ENCODE measurements at places on chromosomes 5 and 9.

DNA sequence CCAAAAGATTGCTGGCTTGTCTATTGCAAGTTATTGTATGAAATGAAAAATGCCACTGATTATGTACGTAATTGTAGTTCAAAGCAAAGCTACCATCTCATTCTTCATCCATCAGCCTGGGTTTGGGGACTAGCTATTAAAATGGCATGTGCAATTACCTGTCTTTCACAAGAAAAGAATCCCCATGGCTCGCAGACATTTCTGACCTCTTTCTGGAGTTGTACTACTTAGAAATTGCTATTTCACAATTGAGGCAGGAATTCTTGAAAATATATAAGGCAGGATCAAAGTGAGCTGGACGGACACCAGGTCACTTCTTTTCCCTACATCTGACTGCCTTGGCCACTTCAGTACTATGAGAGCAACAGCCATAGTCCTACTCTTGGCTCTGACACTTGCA is at the start of gene SPINK9:
SPINK9 (plus strand) TSS at position 301 of the 400 bp plus-strand sequence; CDS start at position 356, 55 bp downstream.
- no peak for DNase-seq

- no peak for DNase-seq
These were observed 198.2 kb upstream of the GHR start for GRCh38 chr5:42225009-42225408.

- DNase-seq = no peak
These were observed 142.8 kb upstream of the IRX2 start for GRCh38 chr5:2894316-2894715.

DNA sequence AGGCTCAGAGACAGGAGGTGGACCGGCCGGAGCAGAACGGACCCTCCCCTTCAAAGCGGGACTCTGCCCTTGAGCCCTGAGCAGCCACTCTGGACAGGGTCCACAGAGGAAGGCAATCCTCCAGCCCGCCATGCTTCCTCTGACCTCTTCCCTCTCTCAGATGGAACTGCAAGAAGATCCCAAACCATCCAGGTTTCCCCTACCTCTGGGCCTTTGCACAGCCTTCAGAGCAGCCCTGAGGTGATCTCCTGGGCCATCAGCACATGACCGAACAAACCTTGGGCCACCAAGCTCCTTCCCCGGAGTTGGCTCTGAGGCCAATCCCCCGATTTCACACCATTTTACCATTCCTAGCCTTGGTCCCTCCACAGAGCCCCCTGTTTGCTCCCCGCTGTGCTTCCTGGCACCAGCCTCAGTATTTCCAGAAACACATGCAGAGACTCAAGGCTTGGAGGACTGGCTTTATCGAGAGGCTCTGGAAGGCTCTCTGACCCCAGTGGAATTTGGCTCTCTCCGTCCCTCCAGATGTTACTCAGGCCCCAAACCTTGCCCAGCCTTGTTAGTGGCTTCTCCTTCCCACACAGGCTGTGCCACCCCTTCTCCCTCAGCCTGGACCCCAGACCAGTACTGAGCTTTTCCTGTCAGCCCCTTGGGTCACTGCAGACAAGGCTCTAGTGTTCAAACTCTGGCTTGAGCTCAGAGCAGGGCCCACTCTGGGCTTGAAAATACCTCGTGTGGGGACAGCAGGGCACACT is 48.6 kb upstream of the KCNMB1 start:
- no peak for DNase-seq

GRCh38 chr5:37370550-37370863 is 399 bp downstream of the NUP155 start:
- DNase-seq = peak; percentile 22

GRCh38 chr9:111236332-111236731 is 93.7 kb downstream of the OR2K2 start:
- DNase-seq = no peak

DNA sequence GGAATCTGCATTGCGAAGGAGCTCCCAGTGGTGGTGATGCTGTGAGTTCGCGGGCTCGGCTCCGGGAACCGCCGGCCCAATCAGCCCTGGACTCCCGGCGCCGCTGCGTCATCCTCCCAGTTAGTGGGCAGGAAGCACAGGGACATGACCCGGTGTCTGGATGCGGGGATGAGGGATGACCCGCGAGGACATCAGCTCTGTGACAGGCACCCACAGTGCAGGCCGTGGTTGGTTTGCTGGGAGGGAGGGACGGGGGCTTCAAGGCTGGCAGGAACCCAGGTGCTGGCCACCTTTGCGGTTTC is 996 bp downstream of the NXNL2 start:
- no peak for DNase-seq

- no peak for DNase-seq
These were observed 77.6 kb upstream of the SAP30L start for GRCh38 chr5:154368041-154368800.

DNA sequence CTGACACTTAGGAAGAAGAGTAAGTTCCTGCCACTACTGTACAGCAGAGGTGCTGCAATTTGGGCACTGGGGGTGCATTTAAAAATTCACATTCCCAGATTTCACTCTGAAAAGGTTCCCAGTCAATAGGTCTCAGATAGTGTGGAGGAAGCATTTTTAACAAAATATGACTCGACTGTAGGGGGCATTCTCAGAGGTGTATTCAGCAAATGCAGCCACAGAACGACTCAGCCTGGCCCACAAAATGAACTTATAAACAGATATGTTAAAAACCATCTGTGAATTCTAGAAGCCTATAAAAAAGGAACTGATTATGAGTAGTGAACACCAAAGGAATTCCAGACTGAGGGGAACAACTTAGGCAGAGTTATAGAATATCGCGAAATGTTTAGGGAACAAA is 31.1 kb downstream of the MLLT3 start:
- DNase-seq = no peak

- no peak for DNase-seq
These were observed 670.5 kb upstream of the RGMB start for GRCh38 chr5:98102936-98103335.

DNA sequence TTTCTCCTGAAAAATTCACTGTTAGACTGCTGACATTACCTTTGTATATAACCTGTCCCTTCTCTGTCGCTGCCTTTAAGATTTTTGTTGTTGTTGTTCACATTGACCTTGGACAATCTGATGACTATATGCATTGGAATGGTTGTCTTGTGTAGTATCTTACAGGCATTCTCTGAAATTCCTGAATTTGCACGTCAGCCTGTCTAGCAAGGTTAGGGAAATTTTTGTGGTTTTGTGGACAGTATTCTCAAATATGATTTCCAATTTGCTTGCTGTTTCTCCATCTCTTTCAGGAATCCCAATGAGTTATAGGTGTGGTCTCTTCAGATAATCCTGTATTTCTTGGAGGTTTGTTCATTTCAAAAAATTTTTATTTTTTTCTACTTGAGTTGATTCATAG is 140.8 kb downstream of the PRR16 start:
- DNase-seq = no peak

DNA sequence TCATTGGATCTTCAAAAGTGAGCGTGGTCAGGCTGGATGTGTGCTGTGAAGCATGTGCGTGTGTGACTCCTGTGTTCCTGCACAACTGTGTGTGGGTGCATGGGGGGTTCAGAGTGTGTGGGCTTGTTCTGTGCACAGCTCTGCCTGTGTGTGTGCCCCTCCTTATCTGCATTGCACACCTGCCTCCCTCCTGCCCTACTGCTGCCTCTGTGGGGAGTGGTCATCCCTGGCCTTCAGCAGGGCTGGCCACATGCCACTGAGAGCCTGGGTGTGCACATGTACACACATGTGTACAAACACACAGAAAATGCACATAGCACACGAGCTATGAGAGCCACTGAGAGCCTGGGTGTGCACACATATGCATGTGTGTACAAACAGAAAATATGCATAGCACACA is 92.1 kb downstream of the CACNA1B start:
- DNase-seq = no peak

GRCh38 chr9:36120705-36121104 is 15.8 kb upstream of the GLIPR2 start:
- DNase-seq = peak; percentile 67

GRCh38 chr5:89703817-89704216 is 705.7 kb downstream of the CETN3 start:
- DNase-seq = no peak

- DNase-seq = no peak
These were observed 95.7 kb downstream of the ARL15 start for GRCh38 chr5:54214722-54215121.

- DNase-seq = no peak
These were observed 98.8 kb downstream of the GCNT1 start for GRCh38 chr9:76557674-76558225.

DNA sequence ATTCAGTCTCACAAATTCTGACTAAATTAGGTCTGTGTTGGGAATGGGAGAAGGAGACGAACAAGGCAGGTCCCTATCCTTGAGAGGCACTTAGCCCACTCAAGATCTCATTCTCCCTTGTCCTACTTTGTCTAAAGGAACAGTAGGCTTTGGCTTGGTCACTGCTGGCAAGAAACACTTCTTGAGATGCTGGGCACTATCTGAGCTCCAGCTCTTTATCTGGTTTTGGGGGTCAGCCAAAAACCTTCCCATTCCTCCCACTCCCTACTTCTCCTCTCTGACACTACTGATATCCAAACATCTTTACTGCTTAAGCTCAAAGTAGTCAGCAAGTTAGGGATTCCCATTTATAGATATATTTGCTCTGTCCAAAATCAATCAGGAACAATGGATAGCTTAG is 155.2 kb downstream of the MAPKAP1 start:
- DNase-seq = no peak

DNA sequence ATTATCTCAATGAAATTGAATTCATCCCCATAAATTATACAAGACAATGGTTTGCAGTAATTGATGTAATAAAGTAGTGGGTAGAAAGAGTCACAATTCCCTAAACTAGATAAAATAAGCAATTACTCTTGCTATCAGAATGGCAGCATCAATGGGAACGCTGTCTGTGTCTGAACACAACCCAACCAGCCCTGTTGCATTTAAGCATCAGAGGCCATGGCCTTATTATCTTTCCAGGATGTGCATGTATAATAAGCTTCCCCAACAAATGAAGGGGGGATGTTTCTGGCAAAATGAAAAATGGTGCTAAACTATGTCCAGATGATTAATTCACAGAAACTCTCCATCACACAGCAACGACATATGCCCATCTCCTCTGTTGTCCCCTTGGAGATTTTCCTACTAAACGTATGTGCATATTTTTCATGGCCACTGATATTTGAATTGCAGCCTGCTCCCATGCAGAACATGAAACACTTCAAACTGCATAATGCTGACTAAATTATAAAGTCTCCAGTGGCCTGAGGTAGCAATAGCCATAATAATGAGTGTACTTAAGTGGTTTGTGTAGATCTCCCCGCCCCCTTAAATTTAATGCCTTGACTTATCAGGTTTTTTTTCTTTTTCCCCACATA is 306.9 kb upstream of the ADAMTS16 start:
- no peak for DNase-seq

GRCh38 chr5:177430972-177431316 is 4.5 kb downstream of the GRK6 start:
- no peak for DNase-seq

DNA sequence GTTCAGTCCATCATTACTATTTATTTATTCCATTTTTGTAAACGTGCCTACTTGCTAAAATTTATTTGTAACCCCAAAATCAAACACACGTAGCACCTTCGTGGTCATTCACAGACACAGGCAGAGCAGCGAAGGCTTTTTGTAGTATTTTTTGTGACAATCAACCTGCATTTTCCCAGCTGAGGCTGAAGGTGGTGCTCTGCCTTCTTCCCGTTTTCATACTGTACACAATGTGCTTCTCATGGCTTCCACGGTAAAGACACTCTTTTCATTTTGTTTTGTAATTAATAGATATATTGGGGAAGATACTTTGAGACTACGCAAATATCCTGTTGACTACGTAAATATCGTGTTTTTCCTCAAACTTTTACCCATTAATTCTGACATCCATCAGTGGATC is 19.4 kb downstream of the DAP start:
- no peak for DNase-seq

DNA sequence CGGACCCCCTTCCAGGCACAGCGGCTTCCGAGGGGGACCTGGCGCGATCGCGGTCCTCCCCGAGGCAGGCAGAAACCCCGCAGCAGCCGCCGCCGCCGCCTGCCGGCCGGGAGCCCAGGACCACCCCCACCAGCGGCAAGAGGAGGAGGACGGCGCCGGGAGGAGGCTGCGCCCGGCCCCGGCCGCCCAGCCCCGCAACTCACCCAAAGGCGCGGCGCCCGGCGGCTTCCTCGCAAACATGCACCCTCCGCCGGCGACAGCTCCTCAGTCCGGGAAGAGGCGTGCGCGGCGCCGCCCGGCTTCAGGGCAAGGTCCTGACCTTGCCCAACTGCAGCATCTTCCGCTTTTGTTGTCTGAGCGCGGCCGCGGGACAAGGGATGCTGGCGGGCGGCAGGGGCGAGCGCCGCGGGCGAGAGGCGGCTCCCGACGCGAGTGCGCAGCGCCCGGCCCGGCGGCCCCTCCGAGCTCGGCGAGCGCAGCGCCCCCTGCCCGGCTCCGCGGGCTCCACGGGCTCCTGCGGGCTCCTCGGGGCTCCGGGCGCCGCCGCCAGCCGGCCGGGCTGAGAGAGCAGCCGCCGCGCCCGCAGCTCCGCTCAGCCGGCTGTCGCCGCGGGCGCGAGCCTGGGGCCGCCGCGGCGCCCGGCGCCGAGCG is 507 bp downstream of the CTNND2 start:
- DNase-seq = peak; percentile 69

GRCh38 chr5:55896663-55897062 is 45.5 kb downstream of the IL31RA start:
- no peak for DNase-seq

DNA sequence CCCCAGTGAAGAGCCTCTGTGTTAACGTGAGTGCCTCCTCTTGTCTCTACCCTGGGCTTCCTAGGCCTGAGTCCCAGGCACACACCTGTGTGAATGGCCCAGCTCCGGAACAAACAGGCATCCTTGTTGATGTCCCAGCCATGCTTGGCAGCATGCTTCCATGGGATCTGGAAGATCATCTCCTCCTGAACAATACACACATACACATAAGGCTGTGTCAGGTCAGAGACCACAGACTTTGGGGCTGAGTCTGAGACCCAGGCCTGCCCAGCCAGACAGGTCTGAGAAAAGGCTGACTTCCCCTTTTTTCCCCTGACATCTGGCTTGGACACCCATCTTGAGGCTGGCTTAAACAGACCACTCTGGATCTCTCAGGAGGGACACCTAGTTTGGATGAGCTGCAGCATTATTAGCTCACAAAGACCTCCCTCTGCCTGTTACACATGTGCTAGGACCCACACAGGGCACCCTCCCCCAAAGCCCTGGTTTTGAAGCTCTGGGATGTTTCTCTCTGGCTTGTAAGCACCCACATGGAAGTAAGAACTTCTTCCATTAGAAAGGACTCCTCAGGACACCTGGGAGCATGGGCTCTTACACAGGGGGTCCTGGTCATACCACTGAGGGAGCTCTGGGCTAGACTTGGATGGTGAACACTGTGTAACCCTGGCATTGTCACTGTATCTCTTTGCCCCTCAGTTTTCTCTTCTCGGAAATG is 2.6 kb downstream of the IRF1 start:
- peak; percentile 74 for DNase-seq

- peak; percentile 87 for DNase-seq
These were observed 41.7 kb upstream of the CLK4 start for GRCh38 chr5:178668579-178668978.

GRCh38 chr9:121252104-121252851 is 15.7 kb upstream of the GSN start:
- peak; percentile 69 for DNase-seq

All from hematopoietic multipotent progenitor cell treated with erythropoietin and hydrocortisone succinate and interleukin-3 and kit ligand, for 4 days (in vitro differentiated cells).